Effector memory CD8-positive, alpha-beta T cell (primary cell): ENCODE measurements at places on chromosomes 11 and 22.

- no peak for DNase-seq
These were observed 50.5 kb downstream of the IGSF9B start for GRCh38 chr11:133906241-133906640.

- DNase-seq = no peak
These were observed 10.4 kb upstream of the AHNAK start for GRCh38 chr11:62556875-62557631.

- no peak for DNase-seq
These were observed 8.6 kb downstream of the LRRC75B start for GRCh38 chr22:24584166-24584790.

GRCh38 chr11:134388590-134388989 lies 23.5 kb downstream of the B3GAT1 start:
- DNase-seq = no peak

GRCh38 chr11:115083144-115083806 lies 404.9 kb downstream of the NXPE2 start:
- no peak for DNase-seq

DNA sequence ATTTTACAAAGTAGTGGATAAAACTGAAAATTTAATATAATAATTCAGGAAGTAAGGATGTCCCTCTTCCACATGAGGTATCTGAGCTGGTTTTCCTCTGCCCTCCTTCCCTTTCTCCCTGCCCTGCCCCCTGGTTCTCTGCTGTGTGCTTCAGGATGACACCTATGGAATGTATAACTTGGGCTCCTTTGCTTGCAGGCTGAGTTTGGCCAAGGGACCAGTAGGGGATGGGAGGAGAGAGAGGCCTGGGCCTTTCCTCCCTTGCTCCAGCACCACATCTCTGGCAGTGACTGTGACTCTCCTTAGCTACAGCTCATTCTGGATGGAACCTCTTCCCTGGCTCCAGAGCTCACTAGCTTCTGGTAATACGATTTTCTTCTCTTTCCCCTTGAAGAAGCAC lies 10.1 kb downstream of the IRAG1 start:
- DNase-seq = no peak

GRCh38 chr11:109342261-109342660 lies 79.7 kb upstream of the C11orf87 start:
- no peak for DNase-seq

- DNase-seq = no peak
These were observed 13.5 kb downstream of the SOX10 start for GRCh38 chr22:37970864-37971263.

DNA sequence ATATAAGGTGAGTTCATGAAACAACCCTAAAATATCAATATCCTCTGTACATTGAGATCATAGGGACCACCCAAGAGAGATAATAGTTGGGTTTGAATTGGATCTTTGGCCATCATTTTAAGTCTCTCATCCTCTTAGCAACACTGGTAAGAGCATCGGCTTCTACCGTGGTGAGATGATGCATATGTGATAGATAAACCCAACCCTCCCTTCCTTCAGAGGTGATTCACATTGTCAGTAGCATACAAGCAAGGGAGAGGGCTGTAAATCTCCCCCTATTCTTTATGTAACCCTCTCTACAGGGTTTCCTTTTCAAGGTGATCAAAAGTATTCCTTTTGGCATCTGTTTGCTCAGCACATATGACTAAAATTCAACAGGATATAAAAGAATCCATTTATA lies 102.4 kb upstream of the MTMR2 start:
- no peak for DNase-seq

GRCh38 chr22:38872831-38873248 lies 824 bp upstream of the CBX6 start:
- DNase-seq = no peak

- no peak for DNase-seq
These were observed 742 bp upstream of the CASP4 start for GRCh38 chr11:104968856-104969776.

DNA sequence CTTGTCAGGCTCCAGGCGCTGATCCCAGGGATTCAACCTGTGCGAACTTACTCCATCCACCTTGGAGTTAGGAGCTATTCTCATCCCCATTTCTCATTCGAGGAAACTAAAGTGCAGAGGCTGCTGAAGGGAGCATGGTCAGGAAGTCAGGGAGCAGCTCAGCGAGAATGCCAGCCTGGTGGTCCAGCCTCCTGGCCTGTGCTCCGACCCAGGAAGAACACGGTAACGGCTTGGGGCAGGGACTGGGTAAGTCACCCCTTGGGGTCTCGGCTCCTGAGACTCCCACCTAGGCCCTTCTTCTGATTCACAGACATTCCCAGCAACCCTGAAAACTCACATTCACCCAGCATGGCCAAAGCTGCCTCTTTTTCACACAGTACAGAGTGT lies 132.8 kb downstream of the CRYBB2 start:
- DNase-seq = no peak

DNA sequence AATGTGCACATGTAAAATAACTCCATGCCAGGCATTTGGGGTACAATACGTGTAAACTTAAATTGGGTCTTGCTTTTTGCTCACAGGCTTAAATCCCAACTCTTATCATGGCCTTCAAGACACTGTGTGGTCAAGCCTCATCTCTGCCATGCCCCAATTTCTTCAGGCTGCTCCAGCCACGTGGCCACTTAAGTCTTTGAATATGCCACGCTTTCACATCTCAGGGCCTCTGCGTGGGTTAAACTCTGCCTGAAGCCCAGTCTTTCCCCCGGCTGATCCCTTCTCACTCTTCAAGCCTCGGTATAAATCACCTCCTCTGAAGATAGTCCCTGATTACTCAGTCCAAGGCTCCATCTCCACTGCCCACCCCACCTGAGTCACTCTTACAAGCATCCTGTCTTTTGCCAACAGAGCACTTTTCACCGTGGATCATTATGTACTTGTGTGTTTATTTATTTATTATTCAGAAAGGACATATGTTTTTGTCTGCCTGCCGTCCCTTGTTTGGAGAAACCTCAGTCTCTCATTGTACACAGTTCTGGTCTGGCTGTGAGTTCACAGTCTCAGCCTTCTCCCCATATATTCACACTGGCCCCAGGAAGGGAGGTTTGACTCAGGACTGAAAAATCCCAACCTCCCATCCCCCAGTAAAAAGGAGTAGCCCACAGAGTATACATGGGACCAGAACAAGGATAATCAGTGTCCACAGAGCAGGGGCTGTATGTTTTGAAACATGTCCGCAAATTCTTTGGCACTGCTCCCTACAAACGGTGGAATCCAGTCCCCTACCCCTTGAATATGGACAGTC lies 344.7 kb downstream of the MN1 start:
- DNase-seq = no peak

- DNase-seq = no peak
These were observed 34.7 kb downstream of the LUZP2 start for GRCh38 chr11:24531528-24531927.

GRCh38 chr22:39965748-39966147 lies 5.6 kb downstream of the TMA7B start:
- no peak for DNase-seq
